GM10248 (cell line): ENCODE measurements at places on chromosomes 2 and 18.

GRCh38 chr2:68423966-68424650, 43.0 kb downstream of the FBXO48 start:
- peak; percentile 66 for DNase-seq

GRCh38 chr2:63886445-63886844, 44.7 kb downstream of the UGP2 start:
- DNase-seq = no peak

GRCh38 chr2:9800975-9801726, 42.1 kb upstream of the TAF1B start:
- DNase-seq = peak; percentile 62

- no peak for DNase-seq
Measured at GRCh38 chr2:200742426-200742825, 69.3 kb upstream of the BZW1 start.

DNA sequence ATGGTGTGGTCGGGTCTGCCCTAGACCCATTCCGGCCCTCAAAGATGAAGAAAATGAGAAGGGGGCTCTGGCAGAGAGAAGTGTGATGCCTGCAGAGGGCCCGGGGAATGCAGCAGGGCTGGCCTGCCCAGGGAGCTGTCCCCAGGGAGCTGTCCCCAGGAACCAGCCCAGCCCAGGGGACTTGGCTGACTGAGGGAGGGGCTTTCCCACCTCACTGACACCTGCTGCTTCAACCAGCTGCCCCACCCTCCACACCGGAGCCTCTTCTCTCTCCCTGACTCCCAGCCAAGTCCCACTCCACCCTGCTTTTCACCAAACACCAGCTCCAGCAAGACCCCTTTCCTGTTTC, 111.2 kb downstream of the STPG4 start:
- no peak for DNase-seq

DNA sequence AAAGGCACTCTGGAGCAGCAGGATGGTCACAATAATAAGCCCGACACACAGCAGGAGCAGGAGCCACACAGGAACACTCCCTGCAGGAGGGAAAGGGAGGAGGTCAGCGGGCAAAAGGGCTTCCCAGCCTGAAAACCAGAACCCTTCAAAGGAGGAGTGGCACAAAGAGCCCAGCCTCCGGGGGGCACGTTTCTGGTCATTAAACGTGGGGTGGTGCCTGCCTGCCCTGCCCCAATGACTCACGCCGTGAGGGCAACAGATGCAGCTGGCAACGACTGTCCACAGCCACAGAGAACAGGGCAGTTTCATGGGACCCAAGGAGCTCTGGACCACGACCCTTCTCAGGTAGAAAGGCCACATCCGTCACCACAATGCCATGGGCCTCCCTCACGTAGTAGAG, 3.0 kb downstream of the PREB start:
- DNase-seq = no peak

DNA sequence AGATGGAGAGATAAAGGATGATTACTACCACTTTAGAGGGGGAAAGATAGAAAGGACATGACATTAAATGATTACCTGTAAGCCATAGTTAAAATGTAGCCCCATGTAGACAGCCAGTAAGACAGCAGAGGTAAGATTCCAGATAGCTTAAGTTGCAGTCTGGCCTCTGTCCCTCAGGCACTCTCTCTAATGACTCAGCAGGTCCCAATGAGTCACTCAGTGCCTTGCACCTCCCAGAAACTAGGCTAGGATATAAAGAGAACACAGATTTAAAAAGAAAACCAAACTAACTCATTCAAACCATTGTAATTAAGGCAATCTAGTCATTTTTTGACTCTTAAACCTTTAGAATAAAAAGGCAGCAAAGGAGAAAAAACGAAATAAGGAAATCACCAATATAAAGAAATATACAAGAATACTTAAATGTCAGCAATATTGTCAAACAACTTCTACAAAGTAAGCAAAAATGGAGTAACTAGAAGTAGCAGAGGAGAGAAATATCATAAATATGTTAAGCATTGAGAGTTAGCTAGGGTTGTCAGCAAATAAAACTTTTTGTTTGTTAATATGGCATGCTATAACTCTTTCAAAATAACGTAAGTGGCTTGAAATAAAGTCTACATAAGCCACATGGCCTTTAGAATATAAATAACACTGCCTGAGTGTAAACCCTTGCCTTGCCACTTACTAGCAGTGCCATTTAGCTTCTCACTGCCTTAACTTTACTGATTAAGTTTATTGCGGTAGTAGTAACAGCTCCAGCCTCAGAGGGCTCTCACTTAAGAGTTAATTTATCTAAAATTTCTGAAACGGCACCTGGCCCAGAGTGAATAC, 48.5 kb downstream of the SOCS6 start:
- DNase-seq = no peak

- no peak for DNase-seq
Measured at GRCh38 chr18:75422341-75422910, 5.1 kb downstream of the SMIM21 start.

- DNase-seq = no peak
Measured at GRCh38 chr18:22641958-22642357, 224.2 kb upstream of the CTAGE1 start.

- DNase-seq = no peak
Measured at GRCh38 chr2:60840880-60841279, 40.5 kb upstream of the REL start.

DNA sequence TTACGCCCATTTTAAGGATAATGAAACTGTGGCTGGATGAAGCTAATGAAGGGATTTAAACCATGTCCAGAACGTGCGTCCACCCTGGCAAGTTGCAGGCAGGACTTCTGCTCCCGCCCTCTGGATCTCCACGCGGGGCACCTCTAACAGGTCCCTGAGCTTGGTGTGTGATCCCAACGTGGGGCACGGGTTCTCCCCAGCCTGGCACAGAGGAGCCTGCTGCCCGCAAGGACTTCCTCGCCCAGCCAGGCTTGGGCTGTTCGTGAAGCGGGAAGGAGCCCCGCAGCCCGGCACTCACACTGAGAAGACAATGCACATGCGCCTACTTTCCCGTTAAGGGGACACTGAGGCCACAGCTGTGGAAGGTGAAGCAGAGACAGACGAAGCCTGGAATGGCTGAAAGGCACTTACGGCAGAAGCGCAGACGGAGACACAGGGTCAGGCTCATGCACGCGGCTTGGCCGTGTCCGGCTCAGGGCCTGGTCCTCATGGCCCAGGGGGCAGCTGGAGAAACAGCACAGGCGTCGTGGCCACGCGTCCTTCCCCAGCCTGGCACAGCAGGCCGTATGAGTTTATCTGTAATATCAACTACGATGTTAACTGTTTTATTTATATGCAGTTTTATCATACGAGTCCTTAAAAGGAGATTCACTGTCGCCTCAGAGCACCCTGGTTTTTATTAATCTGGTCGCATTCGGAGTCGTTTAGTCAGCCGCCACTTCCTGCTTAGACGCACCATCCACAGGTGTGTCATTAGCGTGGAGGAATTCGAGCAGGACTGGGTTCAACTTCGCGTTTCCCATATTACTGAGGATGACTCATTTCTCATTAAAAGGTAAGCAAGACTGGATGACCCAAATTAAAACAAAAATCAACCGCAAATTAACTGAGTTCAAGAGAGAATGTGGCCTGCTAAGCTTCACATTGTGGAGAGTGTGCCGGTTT, 835.9 kb downstream of the GALR1 start:
- no peak for DNase-seq

DNA sequence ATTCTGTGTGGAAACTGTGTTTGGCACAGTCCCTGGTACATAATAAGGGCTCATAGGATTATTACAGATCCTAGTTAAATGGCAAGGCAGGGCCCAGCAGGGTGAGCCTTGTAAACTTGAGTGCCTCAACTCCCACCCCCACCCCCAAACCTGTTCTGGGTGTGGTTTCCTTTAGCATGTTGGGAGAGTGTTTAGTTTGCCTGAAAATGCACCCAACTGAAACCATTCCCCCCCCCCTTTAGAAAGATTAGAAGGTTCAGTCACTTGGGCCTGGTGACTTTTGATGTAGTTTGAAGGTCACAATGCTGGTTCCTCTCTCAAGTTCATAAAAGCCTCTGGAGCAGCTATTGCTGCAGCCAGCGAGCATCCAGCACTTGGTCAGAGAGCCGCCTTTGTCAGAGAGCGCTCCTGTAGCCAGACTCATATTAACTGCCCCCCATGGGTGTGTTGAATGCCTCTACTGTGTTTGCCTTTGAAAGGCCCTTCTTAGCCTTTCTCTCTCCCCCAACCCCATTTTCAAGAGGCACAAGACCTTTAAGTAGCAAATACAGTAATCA, 113.7 kb downstream of the SPTBN1 start:
- DNase-seq = no peak

DNA sequence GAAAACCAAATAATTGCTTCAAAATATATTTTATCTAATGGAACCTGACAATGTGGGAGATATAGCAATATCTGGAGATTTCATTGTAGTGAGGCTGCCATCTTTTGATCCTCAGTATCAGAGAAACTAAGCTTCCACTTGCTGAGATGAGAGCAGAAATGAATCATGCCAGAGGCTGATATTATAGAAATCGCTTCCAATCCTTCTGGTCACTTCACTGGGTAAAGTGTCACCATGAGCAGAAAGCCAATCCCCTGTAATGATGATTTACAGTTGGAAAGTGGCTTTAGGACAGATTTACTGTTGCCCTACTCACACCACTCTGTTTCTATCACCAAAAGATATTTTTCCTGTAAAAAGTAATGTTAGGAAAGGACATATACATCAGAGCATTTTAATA, 365.0 kb upstream of the VRK2 start:
- DNase-seq = no peak

GRCh38 chr2:80086831-80087230, 217.7 kb downstream of the LRRTM1 start:
- no peak for DNase-seq

DNA sequence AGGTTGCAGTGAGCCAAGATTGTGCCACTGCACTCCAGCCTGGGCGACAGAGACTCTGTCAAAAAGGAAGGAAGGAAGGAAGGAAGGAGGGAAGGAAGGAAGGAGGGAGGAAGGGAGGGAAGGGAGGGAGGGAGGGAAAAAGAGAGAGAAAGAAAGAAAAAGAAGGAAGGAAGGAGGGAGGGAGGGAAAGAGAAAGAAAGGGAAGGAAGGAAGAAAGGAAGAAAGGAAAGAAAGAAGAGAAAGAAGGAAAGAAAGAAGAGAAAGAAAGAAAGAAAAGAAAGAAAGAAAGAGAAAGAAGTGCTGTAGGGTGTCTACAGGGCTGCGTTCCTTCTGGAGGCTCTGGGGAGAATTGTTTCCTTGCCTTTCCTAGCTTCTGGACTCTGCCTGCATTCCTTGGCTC, 22.5 kb upstream of the RAB11FIP5 start:
- DNase-seq = no peak

DNA sequence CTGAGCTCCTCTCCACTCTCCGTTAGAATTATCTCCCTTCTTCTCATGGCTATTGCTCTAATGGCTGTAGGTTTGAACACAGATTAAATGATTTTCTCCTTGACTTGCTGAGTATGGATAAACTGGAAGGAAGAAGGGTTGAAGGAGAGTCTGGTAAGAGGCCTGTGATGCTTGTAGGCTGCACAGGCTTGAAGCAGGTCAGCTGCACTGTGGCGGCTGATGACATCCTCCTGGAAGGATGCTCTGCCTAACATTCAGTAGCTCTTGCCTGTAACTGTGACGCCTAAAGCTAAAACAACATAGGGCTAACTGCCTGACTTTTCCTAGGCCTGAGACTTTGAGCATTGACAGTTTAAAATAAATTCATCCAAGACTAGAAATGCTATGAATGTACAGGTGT, 166.3 kb downstream of the MREG start:
- no peak for DNase-seq

- no peak for DNase-seq
Measured at GRCh38 chr2:136297312-136297711, 179.4 kb upstream of the CXCR4 start.

DNA sequence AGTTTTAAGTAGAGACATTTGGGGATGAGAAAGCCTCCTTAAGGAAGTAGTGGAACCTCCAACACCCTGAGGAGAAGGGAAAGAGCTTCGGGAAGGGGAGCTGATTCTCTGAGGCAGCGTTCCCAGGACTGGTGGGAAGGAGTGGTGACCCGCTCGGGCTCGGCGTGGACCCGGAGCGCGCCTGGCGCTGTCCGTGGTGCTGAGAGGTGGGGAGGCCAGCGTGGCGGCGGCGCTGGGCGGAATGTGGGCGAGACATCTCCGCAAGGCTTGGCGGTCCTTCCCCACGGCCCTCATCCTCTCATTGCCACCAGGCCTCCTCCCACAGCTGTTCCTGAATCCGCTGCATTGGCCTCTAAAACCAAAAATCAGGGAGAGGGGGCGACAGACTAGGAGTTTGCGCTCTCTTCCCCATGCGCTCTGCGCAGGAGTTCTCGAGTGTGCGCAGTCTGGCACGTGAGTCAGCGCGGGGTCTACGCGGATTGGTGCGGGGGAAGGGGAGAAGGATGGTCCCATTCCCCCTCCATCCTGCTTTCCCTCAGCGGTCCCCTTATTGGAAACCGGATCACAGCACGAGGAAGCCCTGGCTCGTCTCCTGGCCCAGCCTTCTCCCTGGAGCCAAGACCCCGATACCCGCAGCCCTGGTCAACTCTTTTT, 857 bp downstream of the RESP18 start:
- DNase-seq = no peak

- DNase-seq = no peak
Measured at GRCh38 chr2:216069028-216069427, 12.6 kb downstream of the PECR start.

DNA sequence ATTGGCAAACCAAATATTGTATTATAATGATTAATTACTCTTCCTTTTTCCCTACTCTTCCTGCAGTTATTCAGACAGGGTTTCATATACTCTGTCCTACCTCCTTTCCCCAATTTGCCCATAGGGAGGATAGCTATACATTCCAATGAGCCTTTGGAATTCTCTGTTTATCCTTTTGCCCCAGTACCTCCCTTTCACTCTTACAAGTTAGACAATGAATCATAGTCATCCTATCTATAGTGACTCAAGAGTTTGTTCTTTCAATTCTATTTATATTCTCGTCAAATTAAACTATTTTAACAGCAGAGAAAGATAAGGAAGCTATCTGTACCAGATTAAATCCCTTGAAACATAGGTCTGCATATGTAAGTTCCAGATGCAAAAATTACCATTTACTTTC, 437.5 kb downstream of the NR4A2 start:
- no peak for DNase-seq

GRCh38 chr2:100252811-100253698, 69.2 kb downstream of the LONRF2 start:
- DNase-seq = no peak

DNA sequence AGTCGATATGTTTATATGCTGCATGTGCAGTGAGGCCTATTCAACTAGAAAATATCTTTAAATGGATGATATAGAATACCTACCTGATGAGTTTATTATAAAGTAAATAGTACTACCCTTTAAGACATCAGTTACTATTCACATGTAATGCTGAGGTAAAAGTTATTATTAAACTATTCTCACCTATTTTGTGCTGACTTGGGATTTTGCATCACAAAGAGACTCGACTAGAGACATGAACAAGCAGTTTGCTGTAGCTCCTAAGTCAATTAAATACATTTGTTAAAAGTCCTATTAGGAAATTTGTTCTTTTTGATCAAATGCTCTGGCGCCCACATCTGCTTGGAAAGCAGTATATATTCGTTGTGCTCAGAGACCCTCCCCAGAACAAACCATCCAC, 164.1 kb downstream of the CCDC85A start:
- DNase-seq = no peak

GRCh38 chr18:37368110-37368954, 197.3 kb downstream of the CELF4 start:
- no peak for DNase-seq
